Right ventricle myocardium superior (tissue), 1 donor: ENCODE measurements at places on chromosomes 6 and 20.

GRCh38 chr20:3740615-3741301 is 8.3 kb downstream of the HSPA12B start:
- no peak for DNase-seq

DNA sequence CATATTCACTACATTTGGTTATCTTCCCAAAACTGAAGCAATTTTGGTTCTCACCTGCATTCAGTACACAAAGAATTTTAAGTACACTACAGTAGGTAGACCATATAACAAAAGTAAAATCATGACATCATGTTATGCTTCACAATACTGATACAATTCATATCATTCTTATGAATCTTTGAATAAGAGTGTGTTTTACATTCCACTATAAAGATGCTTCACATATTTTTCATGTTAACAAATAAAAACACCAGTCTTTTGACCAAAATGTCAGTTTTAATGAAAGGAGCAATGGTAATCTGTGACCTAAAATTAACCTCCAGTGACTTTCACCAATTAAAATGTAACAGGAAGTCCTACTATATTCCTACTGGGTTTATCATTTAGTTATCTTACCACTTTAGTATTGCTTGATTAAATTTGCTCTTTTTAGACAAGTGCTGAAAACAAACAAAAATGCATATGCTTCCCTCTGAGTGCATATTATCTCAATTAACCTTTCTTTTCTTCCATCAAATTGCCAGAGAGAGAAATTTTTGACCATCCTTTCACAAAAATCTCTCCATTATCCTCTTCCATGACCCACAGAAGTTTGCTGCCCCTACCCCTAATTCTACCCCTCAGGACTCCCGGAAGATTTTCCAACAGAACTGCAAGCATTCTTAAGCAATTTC is 49.3 kb downstream of the PHIP start:
- no peak for DNase-seq

DNA sequence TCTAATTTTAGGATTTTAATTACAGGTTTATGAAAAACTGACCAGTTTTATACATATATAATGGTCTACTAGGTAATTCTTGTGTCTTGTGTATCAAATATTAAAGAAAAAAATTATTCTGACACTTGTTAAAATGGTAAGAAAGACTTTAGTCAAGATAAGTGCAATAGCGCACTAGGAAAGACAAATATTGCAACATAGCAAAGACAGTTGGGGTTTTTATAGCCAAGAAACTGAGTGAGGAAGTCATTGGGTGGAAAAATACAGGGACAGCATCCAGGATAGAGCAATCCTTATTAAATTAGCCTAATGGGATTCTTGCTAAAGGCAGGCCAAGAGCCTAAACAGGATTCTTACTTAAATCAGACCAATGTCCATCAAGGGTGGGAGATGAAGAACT is 71.1 kb downstream of the ROS1 start:
- DNase-seq, result no peak

DNA sequence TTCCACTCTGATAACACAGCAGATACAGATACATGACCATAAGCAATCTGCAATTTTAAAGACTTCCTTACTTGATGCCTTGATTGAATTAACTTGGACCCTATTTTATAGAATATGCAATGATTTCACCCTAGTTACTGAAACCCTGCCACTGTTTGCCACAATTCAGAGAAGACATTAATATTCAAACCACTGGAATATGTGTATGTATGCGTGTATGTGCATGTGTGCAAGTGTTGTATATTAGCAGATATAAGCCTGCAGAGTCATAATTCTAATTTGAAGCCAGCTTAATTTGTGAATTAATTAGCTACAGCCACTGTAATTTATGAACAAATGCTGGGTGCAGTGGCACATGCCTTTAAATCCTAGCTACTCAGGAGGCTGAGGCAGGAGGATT is 9.3 kb downstream of the VNN2 start:
- no peak for DNase-seq

DNA sequence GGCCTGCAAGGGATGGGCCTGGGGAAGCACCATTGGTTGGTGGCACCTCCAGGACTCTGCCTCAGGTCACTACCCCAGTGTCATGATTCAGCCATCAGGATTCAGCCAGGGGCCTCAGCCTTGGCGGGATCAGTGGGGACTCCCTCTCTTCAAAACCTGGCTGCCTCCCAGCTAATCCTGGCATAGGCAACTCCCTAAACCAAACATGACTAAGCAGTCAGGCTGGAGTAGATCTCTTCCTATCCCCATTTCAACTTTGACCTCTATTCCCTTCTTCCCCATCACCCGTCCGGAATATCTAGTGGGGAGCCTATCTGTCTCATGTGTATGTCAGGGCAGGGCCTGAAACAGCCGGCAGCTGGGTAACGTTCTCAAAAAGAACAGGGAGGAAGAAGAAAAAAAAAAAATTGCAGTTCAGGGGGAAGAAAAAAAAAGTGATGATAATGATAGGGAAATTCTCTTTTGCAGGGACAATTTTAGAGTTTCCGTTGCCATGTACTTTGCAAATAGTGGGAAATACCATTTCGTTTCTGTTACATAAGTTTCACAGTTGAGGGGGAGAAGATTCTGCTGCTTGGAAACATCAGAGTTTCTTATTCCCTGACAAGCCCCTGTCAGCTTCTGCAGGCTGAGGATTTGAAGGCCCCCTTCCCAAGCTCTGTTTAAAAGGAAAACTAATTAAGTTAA is 4.1 kb upstream of the PREX1 start:
- DNase-seq, result peak; percentile 70

GRCh38 chr6:14883921-14884320 is 361.9 kb upstream of the JARID2 start:
- no peak for DNase-seq

DNA sequence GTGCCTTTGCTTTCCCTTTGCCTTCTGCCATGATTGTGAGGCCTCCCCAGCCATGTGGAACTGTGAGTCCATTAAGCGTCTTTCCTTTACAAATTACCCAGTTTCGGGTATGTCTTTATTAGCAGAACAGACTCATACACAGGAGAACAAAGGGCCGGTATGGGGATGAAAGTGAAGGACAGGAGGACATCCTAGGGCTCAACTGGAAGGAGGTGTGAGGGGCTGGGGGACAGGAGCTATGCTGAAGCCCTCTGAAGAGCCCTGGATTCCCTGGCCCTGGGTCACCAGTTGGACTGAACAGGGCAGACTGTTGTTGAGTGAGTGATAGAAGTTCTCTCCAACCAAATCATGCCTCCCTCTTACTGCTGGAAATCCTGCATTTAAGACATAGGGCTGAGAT is 105.8 kb downstream of the SCML4 start:
- DNase-seq, result no peak

- no peak for DNase-seq
Observed at GRCh38 chr6:133835901-133836300, 53.0 kb upstream of the TCF21 start.

DNA sequence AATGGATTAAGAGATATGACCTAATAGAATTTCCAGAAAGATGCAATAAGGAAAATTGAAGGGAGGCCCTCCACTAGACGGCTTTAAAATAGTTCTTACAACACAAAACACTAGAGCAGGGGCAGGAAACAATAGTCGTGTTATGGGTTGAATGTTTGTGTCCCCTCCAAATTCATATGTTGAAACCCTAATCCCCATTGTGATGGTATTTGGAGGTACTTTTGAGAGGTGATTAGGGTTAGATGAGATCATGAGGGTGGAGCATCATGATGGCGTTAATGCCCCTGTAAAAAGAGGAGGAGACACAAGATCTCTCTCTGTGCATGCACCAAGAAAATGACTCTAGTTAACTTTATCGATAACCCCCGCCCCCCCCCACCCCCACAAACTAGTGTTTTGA is 104.0 kb upstream of the HMGN3 start:
- no peak for DNase-seq

- DNase-seq, result no peak
Observed at GRCh38 chr6:1390133-1390945, 963 bp downstream of the FOXF2 start.

- peak; percentile 29 for DNase-seq
Observed at GRCh38 chr6:81138236-81138635, 614.2 kb downstream of the TENT5A start.

- no peak for DNase-seq
Observed at GRCh38 chr6:25007269-25007699, 71.5 kb upstream of the RIPOR2 start.
